Epithelial cell of esophagus (primary cell): ENCODE measurements at places on chromosomes 3 and 15.

- DNase-seq: no peak
Measured at GRCh38 chr3:144294659-144295538, 323.3 kb downstream of the DIPK2A start.

GRCh38 chr15:80608688-80609087 lies 86.4 kb upstream of the ABHD17C start:
- peak; percentile 82 for DNase-seq

- DNase-seq: peak; percentile 17
Measured at GRCh38 chr3:141796081-141796888, 33.1 kb downstream of the GRK7 start.

GRCh38 chr15:98823616-98824015 lies 175.3 kb downstream of the IGF1R start:
- DNase-seq: no peak

DNA sequence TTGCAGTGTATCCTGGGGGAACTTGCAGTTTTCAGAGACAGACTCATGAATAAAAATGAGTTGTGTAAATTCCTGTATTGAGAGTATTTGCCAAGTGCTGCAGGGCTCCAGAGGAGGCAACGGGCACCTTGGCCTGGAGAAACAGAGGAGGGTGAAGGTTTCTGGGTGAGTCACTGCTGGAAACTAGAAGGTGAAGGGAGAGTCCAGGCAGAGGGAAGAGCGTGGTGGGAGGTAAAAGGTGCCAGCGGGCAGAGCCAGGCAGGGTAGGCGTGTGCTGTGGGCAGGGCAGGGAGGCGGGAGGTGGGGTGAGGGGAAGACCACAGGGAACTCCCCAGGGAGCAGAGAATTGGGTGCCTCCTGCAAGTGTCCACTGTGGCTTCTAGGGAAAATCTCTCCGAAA lies 120.8 kb downstream of the SLCO3A1 start:
- peak; percentile 76 for DNase-seq

DNA sequence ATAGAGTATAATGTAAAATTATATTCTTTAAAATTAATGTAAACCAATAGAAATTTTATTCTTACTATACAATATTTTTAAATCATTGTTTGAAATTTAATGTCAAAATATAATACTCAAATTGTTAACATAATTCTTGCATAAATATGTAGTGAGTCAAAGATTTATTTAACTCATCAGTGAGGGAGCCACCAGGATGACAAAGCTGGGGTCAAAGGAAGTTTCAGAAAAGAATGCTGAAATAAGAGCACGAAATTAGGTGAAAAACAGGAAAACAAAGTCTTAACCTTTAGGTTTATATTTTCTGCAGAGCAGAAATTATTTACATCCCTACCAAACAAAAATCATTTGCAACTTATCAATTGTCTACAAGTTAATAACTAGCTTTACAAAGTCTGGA lies 74.1 kb downstream of the DIPK2A start:
- DNase-seq: no peak

DNA sequence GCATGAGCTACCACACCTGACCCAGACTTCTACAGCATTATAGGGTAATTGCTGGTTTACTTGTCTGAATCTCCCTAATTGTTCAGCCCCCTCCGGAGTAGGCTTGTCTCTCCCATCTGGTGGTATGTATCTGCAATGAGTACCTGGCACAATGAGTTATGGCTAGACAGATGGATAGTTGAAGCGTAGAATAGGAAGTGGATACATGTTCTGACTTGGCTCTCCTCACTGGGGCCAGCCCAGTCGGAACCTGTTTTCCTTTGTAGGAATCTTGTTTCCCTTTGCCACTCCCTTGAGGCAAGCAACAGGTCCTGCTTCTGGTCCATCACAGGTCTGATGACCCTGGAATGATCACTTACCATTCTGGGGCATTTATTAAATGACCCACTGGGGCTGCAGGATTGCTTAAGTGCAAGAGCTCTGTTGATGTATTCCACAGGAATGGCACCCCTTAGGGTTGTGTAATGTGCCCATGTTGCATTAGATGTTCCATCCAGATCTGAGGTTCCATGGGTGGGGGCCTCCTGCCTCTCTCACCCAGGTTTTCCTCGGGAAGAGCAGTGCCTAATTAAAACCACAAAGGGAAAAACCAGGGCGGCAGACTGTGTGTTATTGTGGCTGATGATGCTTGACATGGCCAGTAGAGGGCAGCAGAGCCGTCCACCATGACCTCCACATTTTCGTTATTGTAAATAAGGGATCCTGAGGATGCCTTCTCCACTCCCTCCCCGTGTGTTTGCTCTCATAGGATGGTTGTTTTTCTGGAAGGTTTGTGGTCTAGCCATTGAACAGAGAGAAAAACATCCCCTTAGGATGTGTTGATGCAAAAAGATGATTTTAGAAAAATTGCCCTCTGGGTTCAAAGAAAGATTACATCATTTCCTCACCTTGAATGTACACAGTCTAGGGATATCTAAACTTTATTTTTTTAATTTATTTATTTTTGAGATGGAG lies 58.0 kb downstream of the CMTM8 start:
- DNase-seq: peak; percentile 89

- no peak for DNase-seq
Measured at GRCh38 chr3:69748503-69748902, 9.2 kb downstream of the MITF start.

GRCh38 chr3:105868431-105868741 lies 426 bp downstream of the CBLB start:
- peak; percentile 45 for DNase-seq

DNA sequence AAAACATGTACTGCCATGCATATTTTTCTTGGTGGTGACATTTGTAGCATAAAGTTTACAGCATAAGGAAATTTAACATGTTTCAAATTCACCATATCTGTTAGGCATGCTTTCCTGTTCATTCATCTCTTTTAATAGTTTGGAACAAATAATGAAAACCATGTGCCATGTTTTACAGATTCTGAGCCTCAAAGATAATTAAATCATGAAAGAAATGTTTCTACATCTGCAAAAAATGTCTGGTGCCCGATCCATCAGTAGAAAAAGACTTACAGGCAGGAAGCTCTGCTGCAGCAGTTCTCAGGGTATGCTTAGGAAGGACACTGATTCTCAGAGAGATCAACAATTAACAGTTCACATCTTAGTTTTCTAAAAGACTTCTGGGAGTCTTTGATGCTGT lies 316.2 kb downstream of the IL5RA start:
- no peak for DNase-seq

DNA sequence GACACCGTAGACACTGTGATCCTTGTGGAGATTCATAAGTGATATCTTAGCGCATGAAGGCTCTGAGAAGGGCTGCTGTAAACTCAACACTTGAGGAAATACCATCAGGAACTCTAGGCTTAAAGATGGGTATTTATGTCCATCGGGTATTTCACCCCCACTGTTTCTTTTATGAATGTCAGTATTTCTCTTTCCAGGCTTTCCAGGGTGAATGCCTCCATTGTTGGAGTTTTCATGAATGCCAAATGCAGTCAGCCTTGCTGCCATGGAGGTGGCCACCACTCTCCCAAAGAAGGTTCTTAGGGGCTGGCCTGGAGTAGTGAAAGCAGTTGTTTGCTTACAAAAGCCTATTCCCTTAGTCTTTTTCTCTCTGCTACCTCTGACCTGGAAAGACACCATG lies 259.2 kb downstream of the SLCO3A1 start:
- DNase-seq: no peak

GRCh38 chr3:11779626-11780025 lies 67.1 kb downstream of the TAMM41 start:
- peak; percentile 37 for DNase-seq

- no peak for DNase-seq
Measured at GRCh38 chr15:75573648-75574384, 5.3 kb downstream of the PTPN9 start.

- no peak for DNase-seq
Measured at GRCh38 chr3:72086743-72087087, 301.8 kb upstream of the PROK2 start.
